ENCODE measurements at places on chromosomes 2 and 18. TPM values are rescaled to one million over a fixed set of nuclear protein-coding genes. Genes with fewer than 3 reads are reported as not detected.

The IL1RN gene
- 5.1 TPM for polyA plus RNA-seq

DNA sequence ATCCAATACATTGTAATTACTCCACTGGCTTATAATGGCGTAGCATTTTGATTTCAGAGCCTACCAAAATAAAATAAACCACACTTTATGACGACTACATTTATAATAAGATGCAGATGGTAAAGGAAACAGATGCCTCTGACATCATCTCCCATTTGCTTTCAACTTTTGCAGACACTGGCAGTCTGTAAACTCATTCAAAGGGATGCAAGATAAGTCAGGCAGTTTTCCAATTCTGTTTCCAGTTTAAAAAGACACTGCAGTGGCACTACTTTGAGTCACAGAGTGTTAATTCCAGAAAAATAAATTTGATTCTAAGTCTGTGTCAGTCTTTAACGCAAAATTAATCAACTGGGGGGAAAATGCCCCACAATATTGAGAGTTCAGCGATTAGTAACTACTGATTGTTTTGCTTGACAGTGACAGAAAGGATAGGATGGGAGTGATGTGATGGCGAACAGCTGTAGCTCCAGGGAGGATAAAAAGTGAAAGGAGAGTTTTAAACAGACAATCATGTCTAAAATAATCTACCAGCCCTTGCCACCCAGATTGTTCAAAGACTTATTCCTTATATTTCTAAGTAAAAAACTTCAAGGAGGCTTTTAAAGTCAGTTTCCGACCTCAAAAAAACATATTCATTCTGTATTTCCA is 6.7 kb downstream of the DSEL start:
- DNase-seq = no peak

DNA sequence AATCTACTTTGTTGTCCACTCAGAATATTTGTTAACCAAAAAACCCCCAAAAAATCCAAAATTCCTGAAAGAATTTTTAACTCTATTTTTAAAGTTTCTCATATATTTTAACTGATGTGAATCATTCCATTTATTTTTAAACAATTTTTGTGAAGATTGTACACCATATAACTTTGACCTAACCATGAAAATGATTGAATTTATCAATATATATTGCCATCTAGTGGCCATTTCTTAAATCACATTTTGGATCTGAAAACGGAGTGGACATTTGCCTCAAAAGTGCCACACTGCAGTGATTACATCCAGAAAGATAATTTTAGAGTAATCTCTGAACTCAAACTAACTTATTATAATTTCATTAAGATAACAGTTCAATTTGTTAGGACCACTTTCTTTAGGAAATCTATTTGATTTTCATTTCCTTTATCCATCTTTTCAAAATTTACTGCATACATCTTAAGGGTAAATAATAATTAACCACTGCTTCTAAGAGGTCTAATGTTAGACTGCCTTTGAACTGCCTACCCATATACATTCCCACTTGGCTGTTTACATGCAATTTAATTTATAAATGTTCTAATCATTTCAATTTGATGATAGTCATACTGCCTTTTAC is 71.1 kb downstream of the DSC3 start:
- no peak for DNase-seq

GRCh38 chr2:237604391-237604790 is 13.9 kb upstream of the RAB17 start:
- DNase-seq = no peak

DNA sequence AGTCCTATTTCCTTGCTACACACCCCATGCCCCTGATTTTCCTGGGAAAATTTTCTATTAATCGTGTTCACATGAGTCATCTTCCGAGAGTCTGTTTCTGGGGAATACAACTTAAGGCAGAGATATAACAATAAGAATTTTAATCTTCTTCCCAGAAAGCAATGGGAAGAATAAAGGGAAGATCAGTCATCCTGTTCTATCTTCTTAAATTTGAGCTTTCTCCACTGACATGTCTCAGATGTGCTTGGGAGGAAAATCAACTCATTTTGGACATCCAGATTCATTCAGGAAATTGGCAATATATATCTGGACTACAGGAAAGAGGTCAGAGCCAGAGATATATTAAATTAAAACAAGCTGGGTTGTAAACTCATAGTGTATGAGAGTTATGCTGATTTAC is 62.3 kb upstream of the SPAG16 start:
- DNase-seq = no peak

- no peak for DNase-seq
Measured at GRCh38 chr2:105324732-105325131, 4.8 kb downstream of the TGFBRAP1 start.

The CNDP1 gene
- polyA plus RNA-seq = 0.91 TPM

The RHOB gene
- 88.0 TPM for polyA plus RNA-seq

The EVA1A gene
- polyA plus RNA-seq = 15.9 TPM

GRCh38 chr2:187719510-187719909 is 165.3 kb upstream of the TFPI start:
- no peak for DNase-seq

DNA sequence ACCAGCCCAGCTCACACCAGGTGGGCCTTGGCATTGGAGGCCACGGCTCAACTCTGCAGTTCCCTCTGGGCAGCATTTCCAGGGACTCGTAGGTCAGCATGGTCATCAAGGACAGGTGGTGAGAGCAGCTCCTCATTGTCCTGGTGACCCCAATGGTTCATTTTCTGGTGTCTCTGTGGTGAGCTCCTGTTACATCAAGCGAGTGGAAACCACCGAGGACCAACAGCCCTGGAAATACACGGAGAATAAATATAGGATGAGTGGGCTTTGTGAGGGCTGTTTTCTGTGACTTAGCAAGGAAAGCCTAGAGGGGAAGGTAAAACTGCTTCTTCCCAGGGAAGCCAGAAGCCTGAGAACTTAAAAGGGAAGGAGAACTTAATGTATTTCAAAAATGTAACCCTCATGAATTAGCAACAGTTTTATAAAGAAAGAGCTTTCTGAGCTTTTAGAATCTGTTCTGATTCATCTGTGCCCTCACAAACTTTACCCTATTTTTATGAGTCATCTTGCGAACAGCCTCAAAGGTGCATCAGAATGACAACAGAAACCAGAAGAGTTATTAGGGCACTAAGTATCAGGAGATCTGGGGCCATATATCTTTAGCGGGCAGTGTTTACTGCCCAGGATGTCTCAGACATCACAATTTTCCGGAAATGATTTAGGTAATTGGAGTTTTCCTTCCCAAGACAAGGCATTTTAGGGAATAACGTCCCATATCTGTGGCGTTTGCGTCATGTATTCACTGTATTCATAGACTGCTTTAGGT is 18.7 kb downstream of the C2orf92 start:
- DNase-seq = no peak

The SERPINB3 gene
- not detected for polyA plus RNA-seq

DNA sequence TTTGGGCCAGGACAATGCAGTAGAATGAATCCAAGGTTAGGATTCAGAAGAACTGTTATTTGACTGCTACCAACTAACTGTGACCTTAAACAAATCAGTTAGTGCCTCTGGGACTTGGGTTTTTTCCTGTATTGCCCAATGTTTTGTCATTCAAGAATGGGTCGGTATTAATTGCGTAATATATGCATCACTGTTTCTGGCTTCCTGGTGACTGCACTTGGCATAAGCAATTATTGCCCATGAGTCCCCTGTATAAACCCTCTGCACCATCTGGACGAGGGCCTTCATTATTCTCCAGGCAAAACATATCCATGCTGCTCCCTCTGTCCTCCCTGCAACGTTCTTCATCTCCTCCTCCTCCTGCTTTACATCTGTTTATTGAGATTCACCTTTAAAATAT is 255.8 kb upstream of the LRRTM1 start:
- no peak for DNase-seq

- peak; percentile 11 for DNase-seq
Measured at GRCh38 chr2:232632904-232633412, 446 bp upstream of the EFHD1 start.

GRCh38 chr2:12732651-12733050 is 15.9 kb downstream of the TRIB2 start:
- DNase-seq = no peak

DNA sequence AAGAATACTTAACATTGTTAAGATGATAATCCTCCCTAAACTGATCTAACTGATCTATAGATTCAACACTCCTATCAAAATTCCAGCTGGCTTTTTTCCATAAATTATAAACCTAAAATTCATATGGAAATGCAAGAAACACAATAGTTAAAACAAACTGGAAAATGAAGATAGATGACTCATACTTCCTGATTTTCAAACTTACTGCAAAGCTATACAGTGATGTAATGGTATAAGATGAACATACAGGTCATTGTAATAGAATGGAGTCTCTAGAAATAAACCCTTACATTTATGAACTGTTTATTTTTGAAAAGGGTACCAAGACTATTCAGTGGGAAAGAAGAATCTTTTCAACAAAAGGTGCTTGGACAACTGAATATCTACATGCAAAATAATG is 32.3 kb downstream of the UBXN4 start:
- no peak for DNase-seq
